Activated CD8-positive, alpha-beta memory T cell treated with anti-CD3 and anti-CD28 coated beads, Interleukin-2, amount 10 ng/mL, durations not matched to agents 7 days and 5 days (primary cell): ENCODE measurements at places on chromosomes 3 and 15.
A peak's percentile ranks its signal among the peaks of the same experiment; 100 is the strongest.

- DNase-seq: no peak
Measured at GRCh38 chr3:65173841-65174240, 486.0 kb upstream of the ADAMTS9 start.

DNA sequence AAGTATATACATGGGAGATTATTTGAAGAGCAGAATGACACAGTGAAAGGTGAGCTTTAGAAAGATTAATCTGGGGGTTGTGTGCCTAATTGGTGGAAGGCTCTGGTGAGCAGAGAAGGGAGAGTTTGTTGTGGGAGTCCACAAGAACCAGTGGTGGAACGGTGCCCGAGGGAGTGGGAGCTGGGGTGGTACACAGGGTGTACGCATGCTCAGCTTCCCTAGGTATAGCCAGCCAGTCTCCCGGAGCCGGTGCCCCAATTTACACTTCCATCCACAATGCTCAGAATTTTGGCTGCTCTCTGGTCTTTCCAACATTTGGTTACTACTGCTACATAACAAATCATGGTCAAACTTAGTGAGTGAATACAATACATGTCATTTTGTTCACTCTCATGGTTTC is 92.5 kb downstream of the MITF start:
- no peak for DNase-seq

DNA sequence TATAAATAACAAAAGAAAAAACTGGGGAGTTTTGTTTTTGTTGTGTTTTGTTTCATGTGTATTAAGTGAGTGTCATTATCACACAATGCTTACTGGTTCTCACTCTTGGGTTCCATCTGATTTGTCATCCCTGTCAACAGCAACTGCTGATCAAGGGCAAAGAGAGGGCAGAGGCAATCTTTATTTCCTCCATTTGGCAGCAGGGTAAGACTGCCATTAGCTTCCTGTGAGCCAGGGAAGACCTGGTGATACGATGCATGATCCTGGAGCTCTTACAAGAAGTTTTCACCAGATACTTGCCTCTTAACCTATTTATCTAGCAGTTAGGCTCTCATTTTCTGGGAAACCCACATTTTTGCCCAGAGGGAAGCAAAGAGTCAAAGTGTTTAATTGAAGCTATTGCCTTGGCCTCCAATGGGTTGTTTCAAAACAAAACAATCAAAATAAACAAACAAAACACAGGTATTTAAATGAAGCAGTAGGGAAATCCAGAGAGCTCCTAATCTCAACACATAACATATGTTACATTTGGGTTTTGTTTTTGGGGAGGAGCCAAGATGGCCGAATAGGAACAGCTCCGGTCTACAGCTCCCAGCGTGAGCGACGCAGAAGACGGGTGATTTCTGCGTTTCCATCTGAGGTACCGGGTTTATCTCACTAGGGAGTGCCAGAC is 529.8 kb downstream of the MAGI1 start:
- DNase-seq: no peak

DNA sequence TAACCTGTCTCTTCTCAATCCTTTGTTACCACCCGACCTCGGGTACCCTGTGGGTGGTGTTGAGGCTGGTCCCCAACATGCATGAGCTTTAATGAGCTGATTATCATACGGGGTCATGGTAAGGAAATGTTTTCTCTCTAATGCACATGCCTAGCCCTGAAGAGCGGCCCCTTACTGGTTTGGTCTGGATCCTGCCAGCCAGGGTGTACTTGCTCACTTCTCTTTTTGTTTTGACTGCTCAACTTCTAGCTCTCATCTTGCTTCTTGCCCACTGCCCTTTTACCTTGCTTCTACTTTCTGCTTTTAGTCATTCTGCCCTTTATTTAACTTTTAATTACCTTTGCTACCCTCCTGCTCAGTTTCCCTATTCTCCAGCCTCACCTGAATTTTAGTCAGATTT is 44.3 kb upstream of the ACAD9 start:
- DNase-seq: no peak

DNA sequence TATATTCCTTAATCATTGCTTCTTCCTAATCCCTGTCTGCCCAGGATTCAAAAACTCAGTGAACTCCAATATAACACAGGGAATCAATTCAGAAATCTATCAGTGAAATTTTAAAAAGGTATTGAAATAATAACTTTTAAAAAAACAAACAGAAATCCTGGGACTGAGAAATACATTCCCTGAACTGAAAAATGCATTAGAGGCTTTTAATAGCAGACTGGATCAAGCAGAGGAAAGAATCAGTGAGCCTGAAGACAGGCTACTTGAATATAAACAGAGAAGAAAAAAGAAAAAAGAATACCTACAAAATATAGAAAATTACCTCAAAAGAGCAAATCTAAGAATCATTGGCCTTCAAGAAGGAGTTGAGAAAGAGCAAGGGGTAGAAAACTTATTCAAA is 54.7 kb downstream of the CEP70 start:
- DNase-seq: no peak

- no peak for DNase-seq
Measured at GRCh38 chr3:127587876-127588275, 2.7 kb downstream of the TPRA1 start.

DNA sequence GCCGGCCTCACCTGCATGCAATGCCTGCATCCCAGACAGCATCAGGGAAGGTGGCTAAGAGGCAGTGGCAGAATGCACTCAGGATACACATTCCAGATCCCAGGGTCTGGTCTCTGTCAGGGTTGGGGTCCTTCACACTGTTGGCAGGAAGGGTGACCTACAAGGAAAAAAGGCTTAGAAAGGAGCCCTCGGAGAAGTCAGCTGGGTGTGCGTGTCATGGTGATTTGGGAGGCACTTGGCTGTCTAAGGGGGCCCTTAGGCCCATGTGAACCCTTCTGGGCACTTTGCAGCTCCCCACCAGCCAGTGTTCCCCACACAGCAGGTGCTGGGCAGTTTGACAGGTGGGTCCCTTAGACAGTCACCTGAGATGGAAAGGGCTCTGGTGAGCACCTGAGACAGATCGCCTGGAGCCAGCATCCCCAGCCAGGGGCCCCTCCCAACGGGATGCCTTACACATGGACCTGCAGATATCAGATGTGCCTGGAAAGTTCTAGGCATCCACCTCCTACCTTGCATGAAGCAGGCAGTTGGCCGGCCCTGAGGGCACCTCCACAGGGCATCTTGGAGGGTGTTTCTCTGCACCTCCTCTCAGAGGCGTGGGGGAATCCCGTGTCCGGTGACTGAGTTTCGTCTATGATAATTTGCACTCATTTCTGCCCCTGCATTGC is 131.6 kb downstream of the LRRK1 start:
- DNase-seq: peak; percentile 37
